Iris pigment epithelial cell (primary cell): ENCODE measurements at places on chromosomes 16 and 17.

GRCh38 chr17:44757045-44757917, 1.5 kb upstream of the ADAM11 start:
- no peak for DNase-seq

DNA sequence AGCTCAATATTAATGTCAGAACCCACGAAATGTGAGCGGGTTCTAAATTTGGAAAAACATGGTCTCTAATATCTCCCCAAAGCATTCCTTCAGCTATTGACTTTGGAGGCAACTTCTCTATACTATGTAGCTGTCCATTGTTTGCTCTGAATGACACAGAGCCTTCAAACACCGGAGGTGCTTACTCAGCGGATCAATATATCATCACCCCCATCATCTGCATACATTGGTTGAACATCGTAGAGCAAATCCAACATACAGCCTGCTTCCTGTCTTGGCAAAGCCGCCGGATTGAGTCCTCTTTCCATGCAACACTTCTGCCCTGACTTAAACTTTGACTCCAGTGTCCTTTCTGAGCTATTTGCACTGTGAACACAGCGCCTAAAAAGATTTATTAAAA, 61.3 kb downstream of the C17orf67 start:
- no peak for DNase-seq

GRCh38 chr16:88730632-88731607, 24.6 kb downstream of the CTU2 start:
- peak; percentile 69 for DNase-seq

DNA sequence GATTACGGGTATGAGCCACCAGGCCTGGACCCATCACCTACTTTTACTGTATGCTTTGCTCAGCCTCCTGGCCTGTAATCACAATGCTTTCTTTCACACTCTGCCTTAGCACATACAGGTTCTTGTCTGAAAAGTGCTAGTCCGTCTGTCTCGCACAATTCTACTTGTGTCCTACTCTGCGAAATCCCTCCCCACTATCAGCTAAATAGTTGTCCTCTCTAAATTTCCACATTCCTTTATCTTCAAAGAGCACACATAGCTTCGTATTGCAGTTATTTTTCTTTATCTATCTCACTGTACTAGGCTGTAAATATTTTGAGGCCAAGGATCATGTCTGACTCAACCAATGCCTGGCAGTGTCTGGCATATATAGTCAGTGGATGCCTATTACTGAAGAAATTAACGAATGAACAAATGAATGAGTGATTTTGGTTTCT, 38.5 kb upstream of the ETV4 start:
- DNase-seq, result peak; percentile 43
